ENCODE measurements at places on chromosomes 2 and 18.

- no peak for DNase-seq
Measured at GRCh38 chr2:136242100-136242499, 124.2 kb upstream of the CXCR4 start.

GRCh38 chr2:46073540-46074046, 223.6 kb upstream of the EPAS1 start:
- DNase-seq: no peak

DNA sequence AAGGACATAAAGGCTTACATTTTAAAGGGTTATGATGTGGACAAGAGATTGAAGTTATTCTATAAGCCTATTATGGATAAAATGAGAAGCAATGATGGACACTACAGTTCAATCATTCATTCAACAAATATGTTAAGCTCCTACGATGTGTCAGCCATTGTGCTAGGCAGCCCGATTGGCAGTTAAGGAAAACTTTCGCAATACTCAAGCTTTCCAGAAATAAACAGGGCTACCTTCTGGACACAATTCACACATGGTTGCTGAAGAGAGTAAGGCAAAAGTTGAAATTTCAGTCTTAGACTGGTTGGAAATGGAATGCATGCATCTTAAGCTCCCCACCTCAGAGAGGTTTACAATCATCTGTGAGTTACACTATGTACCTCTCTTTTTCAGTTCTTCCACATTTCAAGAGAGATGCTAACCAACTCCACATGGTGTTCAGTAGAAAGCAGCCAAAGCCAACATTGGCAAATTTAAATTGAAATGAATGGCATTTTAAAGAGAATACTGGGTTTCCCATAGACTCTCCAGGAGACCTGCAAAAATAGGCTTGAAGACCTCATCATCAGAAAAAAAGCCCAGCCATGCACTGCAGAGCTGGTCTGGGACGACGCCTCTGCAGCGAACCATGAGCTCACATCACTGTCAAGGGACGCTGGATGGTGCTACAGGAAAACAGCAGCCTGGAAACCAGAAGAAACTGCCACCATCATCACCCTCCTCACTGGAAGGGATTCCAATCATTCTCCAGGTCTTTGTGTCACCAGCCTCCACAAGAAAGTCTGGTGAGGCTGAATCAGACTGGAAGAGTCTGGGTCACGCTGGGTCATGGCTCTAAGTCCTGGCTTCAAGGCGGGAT, 276.3 kb downstream of the AFF3 start:
- DNase-seq: no peak

GRCh38 chr2:127504552-127505430, 21.5 kb downstream of the IWS1 start:
- DNase-seq: no peak

- DNase-seq: no peak
Measured at GRCh38 chr18:3261373-3262233, at the start of gene MYL12B. Gene MYL12B (plus strand): TSS chr18:3262133. CDS start chr18:3272899, 10,766 bp downstream.

GRCh38 chr18:56119681-56120080, 518.7 kb downstream of the TXNL1 start:
- no peak for DNase-seq

GRCh38 chr2:156445296-156446220, 9.4 kb downstream of the GPD2 start:
- no peak for DNase-seq

DNA sequence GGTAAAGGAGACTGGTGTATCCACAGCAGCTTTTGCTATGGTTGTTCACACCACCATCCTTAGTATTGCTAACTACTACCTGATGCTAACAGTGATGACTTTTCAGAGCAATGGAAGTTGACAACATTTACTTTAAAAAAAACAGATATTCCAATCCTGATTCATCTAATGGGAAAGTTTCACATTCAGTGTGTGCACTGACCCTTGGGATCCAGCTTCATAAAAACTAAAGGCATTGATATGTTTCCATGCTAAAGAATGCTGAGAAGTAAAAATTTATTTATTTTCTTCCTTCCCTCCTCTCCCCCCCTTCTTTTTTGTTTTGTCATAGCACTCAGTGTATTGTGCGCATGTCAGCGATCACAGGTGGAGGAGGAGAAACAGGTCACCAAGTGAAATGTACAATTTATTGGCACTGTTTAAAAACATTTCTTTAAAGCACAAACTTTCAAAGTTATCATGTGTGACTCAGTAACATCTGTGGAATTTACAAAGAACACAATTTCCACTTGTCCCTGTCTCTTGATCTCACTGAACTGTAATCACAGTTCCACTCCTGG, 229.9 kb downstream of the ALK start:
- DNase-seq: no peak

GRCh38 chr18:38663270-38663669, 1097.7 kb upstream of the CELF4 start:
- DNase-seq: no peak

GRCh38 chr18:56210520-56210919, 427.9 kb downstream of the TXNL1 start:
- DNase-seq: no peak

- no peak for DNase-seq
Measured at GRCh38 chr18:22678486-22678885, 254.6 kb upstream of the RBBP8 start.

DNA sequence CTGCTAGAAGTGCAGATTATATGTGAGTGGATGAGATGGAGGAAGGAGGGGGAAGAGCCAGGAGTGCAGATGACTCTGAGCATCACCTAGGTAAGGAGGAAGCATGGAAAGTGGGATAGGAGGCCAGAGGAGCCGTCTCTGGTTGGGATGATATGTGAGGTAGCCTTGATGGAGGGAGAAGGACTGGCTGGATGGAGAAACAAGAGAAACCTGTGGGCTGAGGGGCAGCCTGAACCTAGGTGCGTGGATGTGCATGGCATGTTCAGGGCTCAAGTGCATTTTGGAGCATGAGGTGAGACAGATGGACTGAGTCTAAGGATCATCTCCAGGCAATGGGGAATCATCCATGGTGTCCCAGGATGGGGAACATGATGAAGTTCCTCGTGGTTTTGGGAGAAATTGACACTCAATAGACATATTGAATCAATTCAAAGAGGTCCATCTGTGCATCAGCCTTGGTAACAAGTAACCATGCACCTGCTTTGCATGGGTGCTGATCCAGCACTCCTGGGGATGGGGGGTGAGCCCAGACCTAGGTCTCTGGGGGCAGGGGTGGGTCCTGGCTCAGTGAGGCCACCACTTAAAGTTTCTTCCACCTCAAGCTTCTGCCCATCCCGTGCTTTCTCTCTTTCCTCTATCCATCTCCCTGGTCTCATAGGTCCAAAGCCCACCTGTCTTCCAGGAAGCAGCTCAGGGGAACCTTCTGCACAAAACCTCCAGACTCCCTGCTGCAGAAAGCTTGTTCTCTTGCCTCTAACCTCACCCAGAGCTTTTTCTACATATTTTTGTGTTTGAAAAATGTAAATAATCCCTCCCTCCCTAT, 19.2 kb downstream of the MYCN start:
- DNase-seq: no peak

All from NCI-H1436 treated with DMSO at 0.1 percent for 48 hours (cell line).